ENCODE measurements at places on chromosomes 6 and 20.

GRCh38 chr20:51267679-51268078 lies 244.8 kb upstream of the KCNG1 start:
- no peak for DNase-seq

DNA sequence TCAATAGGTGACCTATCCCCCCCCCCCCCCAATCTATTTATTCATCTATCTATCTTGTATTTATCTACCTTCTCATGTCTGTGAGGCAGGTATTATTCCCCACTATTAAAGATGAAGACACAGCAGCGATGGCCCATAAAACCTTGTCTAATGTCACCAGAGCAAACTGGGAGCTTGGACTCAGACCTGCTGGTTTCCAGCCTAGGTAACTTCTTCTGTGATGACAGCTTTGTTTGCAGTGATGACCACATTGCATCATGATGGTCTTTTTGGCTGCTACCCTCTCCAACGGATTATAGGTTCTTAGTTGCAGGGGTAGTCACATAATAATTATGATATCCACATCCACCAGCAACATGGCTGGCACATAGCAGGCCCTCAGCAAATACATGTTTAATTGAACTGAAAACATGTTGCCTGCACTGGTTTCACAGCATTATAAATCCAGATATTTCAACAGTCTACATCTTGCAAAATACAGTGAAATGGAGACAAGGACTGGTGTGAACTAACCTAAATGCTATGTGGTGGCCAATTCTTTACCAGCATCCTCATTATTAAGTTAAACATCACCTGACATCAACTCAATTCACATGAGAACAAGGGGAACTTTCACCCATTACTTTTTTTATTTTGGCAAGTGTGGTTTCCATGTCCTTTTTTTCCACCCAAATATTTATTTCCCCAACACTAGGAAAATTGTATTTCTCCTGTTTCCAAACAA lies 712.5 kb upstream of the NRSN1 start:
- DNase-seq = no peak

GRCh38 chr6:77231438-77232305 lies 231.6 kb downstream of the HTR1B start:
- peak; percentile 19 for DNase-seq

DNA sequence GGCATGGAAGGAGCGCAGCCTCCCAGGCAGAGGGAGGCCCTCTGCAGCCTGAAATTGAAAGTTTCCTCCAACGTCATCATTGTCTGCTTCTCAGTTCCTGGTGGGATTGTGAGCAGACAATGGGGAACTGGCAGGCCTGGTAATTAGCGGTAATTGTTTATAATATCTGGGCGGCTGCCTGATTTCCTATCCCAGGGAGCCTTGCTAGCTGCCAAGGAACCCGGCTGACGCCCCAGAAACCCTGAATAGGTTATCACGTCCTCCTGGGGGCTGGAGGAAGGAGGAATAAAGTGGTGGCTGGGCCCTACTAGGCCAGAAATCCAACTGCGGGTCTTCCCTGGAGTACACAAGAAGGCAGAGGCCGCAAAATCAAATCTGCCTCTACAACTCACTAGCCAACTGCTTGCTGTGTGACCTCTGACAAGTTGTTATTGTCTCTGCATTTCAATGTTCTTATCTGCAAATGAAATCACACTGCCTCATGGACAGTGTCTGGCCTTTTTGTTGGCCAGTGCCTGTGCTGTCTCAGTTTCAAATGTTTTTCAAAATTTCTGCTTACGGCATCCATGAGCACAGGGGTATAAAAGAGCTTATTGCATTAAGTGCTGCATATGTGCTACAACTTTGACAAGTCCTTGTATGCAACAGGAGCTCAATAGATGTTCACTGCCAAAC lies 16.9 kb downstream of the KCNK15 start:
- DNase-seq = no peak

DNA sequence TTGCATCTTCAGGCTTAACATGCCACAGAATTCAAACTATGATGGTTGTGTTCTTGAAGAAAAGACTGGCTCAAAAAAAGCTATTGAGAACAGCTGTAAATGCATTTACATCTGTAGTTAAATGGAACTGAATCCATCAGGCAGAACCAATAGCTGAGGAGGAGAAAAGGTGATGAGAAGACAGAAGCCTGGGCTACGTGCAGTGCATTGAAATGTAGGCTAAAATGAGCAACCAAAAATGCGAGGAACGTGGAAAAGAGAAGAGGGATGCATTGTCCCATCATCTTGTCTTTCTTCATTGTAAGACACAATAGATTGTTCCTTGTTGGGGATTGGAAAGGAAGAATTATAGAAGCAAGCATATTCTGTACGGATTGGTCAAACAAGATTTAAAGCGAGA lies 13.8 kb upstream of the HDDC2 start:
- no peak for DNase-seq

- no peak for DNase-seq
These were observed 60.2 kb downstream of the TCP11 start for GRCh38 chr6:35080821-35081425.

DNA sequence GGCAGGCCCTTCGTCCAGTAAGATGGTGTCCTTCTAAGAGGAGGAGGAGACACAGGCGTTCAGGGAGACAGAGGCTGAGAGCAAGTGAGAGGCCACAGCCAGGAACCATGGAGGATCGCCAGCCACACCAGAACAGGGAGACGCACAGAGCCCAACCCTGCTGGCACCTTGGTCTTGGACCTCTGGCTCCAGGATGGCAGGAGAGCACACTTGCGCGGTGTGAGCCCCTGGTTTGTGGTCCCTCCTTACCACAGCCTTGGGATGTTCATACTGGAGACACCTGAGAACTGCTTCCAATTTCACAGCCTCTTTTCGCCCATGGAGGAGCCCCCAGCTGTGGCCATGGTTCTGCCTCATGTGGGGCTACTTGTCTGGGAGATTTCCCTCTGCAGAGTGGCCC lies 222.4 kb downstream of the DLL1 start:
- no peak for DNase-seq

DNA sequence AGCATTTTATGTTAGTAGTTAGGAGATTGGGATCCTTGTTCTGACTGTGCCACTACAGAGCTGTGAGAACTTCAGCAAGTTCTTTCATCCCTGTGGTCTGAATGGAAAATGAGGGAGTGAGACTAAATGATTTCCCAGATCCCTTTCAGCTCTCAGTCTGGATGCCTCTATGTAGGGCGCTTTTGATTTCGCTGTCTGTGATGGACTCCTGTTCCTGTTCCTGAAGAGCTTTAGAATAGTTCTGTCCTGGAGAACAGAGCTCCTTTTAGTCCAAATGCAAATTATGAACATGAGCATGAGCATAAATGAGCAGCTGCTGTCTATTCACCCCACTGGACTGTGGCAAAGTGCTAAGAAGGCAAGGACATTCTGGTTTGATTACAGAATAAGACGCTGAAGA lies 61.4 kb upstream of the NT5E start:
- no peak for DNase-seq

GRCh38 chr20:14576196-14576877 lies 238.9 kb upstream of the FLRT3 start:
- no peak for DNase-seq

DNA sequence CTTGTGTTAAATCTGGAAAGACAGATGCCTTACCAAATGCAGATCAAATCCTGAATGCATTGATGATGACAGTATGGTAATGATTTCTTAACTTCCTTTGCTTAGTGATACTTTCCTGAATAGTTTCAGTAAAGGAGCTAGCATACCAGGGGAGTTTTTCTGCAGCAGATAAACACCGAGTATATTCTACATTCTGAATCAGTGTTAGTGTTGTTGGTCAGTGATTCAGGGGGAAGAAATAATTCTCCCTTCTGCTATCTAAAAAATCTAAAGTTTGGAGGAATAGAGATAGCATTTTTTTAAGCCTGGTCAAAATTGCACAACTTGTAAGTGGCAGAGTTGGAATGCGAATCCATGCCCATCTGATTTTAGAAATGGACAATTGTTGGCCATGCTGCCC lies 512.2 kb upstream of the MARCKS start:
- peak; percentile 78 for DNase-seq

- no peak for DNase-seq
These were observed 337.2 kb downstream of the HACE1 start for GRCh38 chr6:104522533-104522932.

DNA sequence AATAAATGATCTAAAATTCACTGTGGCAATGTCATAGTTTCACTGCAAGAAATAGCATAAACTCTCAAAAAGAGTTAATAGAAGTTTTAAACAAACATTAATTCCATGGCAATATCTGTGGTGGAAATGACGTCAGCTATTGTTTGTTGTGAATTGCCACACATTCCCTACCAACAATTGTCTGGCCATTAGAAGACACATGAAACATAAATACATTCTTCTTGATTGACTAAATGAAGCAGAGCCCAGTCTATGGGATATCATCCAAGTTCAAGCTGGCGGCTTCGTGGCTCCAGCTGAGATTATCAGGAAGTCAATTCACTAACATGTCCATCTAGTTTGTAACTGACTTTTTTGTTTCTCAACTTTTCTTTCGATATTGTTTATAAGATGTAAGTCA lies 369.0 kb downstream of the ARHGAP18 start:
- peak; percentile 97 for DNase-seq

DNA sequence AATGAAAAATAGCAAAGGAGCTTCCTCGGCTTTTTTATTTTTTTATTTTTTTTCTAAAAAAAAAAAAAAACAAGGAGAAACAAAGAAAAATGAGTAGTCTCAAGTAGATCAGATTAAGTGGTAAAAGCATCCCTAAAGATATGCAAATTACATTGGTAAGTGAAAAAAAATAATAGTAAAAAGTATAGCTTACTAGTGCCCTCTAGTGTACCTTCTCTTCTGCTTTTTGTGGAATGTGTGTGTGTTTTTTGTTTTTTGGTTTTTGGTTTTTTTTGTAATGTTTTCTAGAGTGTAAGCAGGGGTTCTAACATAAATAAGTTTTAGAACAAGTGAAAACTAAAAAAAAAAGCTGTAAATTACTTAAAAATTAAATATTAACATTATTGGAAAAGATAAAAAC lies 1062.0 kb downstream of the HACE1 start:
- DNase-seq = no peak

All from EH (cell line).